ENCODE measurements at places on chromosomes 3 and 15.

DNA sequence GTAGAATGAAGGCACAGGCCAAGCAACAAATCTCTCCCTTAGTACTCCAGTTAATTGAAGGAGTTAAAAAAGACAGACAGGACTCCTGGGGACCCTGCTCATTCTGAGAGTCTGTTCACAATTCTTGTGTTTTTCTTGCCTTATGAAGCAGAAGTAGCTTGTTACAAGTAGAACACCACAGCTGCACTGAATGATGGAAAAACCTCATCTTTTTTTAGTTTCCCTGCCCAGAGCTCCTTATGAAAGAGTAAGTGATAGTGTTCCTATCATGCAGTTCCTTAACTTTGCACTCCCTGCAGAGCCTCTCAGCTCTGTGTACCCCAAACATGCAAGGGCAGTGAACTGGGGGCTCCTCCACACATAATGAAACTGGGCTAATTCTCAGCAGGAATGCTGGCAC, 95.5 kb downstream of the ALDH1A2 start:
- DNase-seq, result no peak

GRCh38 chr15:48643206-48643605, 2.3 kb downstream of the FBN1 start:
- DNase-seq, result no peak

GRCh38 chr3:121913305-121913990, 19.2 kb downstream of the SLC15A2 start:
- no peak for DNase-seq

- no peak for DNase-seq
Measured at GRCh38 chr15:92979011-92979701, 79.0 kb downstream of the CHD2 start.

DNA sequence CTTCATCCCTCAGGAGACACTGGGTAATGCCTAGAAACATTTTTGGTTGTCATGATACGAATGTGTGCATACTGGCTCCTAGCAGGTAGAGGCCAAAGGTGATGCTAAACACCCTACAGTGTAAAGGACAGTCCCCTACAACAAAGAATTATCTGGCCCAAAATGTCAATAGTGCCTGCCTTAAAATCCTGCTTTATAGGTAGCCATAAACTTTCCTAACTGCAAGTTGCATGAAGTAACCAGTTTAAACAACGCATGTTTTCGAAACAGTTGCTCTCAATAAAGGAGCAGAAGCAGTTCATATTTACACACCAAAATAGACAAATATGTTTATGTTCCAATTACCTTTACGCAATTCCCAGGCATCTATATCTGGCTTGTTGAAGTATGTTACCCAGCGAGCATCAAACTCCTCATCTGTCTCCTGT, 9.1 kb downstream of the COX5A start:
- no peak for DNase-seq

DNA sequence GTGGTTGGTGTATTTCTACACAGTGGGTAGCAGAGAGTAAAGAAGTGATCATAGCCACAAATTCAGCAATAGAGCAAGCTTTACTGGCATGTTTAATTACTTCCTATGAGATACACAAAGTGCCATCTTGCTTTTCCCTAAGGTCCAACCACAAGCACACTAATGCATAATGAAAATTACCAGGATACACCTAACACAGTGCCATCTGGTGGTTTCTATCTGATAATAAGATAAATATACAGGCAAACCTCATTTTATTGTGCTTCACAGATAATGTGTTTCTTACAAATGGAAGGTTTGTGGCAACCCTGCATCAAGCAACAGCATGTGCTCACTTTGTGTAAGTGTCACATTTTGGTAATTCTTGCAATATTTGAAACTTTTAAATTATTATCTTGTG, 223.0 kb downstream of the NSUN3 start:
- DNase-seq, result no peak

GRCh38 chr15:42158941-42159340, 2.5 kb upstream of the PLA2G4F start:
- DNase-seq, result no peak

- DNase-seq, result no peak
Measured at GRCh38 chr3:192082730-192083660, 622.0 kb downstream of the PYDC2 start.

- no peak for DNase-seq
Measured at GRCh38 chr3:157888040-157888439, 218.2 kb downstream of the SHOX2 start.

DNA sequence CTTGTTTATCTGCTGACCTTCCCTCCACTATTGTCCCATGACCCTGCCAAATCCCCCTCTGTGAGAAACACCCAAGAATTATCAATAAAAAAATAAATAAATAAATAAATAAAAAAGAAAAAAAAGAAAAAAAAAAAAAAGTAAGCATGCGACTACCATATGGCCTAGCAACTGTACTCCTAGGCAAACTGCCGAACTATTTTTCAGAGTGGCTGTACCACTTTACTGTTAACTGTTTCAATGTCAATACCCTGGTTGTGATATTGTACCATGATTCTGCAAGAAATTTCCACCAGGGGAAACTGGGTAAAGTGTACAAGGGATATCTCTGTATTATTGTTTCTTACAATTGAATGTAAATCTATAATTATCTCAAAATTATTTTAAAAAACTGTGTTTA, 41.3 kb upstream of the MAP4 start:
- no peak for DNase-seq

DNA sequence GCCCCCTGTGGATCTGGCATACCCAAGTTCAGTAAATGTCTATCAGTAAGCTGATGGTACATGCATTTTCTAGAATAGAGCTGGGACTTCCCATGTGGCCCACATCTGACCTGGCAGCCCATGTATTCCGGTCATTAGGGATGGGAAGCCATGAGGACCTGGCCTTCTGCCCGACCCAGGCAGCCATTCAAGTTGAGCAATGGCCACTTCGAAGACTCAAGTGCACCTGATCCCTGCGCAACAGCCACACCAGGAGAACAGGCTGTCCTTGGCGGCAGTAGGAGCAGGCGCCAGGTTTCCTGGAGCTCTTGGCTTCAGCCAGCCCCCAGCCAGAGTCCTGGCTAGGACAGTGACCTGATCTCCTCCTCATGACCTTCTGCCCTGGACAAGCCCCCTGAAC, 14.6 kb downstream of the HEMK1 start:
- DNase-seq, result no peak

GRCh38 chr15:77118882-77119321, 48.0 kb upstream of the TSPAN3 start:
- DNase-seq, result no peak

DNA sequence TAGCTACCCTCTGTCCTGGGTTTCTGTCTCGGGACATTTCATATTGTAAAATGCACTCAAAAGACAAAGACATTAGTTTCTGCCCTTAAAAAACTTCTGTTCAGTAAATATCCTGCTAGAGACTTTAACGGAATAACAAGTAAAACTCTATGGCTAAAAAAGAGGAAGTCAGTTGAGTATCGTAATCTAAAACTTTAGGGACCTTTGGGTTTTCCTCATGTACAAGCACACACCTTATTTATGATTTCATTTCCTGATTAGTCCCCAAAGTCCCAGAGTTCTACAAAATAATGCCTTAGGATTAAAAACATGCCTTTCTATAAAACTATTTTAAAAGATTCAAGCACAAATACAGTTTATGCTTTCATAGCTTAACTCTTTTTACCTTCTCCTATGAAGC, 585.9 kb downstream of the UNC13C start:
- no peak for DNase-seq

DNA sequence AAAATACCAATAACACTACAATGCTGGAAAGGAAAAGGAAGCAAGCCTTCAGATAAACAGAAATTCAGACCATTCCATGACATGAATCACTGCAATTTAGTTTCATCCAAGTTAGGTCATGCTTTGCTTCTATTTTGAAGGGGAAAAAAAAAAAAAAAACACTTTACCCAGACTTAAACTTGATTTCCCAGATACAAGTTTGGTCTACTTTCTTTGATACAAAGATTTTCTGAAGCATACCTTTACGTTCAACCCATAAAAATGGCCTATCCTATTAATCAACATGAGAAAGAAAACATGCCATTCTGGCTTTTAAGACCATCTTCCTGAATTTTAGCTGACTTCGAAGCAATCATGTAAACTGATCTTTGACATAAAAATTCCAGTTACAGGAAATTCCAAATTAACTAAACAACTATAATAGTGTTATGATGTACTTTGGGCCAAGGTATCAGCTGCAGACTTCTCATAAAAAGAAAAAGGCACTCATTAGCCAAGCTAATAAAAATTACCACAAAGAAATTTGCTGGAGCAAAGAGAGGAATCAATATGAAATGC, 12.6 kb downstream of the OSBPL10 start:
- no peak for DNase-seq

- DNase-seq, result no peak
Measured at GRCh38 chr3:29311795-29312194, 30.9 kb downstream of the RBMS3 start.

DNA sequence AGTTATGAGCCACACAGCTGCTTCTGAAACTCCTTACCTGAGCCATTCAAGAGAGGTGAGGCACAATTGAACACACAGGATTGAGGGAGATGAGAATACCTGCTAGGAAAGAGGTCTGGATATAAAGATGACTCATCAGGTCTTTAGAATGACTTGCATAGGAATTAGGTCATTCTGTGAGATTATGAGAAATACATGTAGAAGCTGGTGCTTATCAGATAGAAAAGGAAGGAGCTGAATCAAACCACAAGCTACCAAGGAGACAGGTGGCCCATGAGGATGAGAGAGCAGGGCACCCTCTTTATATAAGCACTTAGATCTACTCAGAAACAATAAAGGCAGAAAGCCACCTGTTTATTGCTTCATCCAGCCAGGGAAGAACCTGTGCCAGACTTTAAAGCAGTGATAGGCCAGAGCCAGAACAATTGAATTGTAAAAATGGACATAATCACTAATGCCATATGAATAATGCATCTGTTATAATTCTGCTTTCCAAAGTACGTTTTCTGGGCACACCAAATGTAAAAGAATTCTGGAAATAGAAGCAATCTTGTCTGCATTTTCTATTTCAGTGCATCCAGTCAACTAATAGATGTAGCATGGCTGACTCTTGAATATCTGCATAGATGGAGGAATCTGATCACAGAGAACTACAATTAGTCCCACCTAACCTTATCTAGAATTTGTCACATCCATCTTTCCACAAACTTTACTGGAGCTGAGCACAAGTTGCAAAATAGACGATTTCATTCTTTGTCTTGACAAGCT, 74.9 kb downstream of the PIK3R4 start:
- no peak for DNase-seq

GRCh38 chr3:25468866-25469319, 40.8 kb downstream of the RARB start:
- DNase-seq, result no peak

DNA sequence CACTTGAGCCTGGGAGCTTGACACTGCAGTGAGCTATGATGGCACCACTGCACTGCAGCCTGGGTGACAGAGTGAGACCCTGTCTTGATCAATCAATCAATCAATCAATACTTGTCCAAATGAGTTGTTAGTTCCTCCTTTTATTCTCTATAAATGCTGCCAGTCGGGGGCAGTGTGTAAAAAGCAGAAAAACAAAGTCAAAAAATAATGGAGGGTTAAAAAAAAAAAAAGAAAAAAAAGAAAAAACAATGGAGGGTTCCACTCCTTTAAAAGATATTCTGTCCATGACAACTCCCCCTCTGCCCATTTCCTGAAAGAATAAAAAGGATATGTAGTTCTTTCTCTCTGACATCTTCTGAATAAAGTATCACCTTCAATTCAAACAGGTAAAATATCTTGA, 1068.6 kb downstream of the FHIT start:
- no peak for DNase-seq

GRCh38 chr15:95132774-95133173, 901.4 kb downstream of the MCTP2 start:
- DNase-seq, result no peak
